SJCRH30 (cell line): ENCODE measurements at places on chromosomes 3 and 15.

DNA sequence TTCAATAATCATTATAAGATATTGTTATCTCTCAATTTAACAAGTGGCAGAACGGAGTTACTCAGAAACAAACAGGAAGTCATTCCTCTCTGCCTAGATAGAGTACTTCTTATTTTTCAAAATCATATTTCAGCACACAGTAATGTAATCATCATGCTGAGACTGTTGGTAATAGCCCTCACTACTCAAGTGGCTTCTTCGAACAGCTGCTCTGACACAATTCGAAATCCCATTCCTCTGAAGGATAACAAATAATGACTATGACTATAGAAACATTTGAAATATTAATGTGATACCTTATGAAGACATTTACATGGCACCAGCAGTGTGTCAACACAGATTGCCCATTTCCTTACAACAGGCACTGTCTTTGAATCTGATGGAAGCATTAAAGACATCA lies 1249.8 kb downstream of the NSUN3 start:
- H3K4me3 ChIP-seq, result no peak overlapping the region
- DNase-seq, result peak; percentile 57
- H3K36me3 ChIP-seq, result no peaks in the 10 kb centered on the region

DNA sequence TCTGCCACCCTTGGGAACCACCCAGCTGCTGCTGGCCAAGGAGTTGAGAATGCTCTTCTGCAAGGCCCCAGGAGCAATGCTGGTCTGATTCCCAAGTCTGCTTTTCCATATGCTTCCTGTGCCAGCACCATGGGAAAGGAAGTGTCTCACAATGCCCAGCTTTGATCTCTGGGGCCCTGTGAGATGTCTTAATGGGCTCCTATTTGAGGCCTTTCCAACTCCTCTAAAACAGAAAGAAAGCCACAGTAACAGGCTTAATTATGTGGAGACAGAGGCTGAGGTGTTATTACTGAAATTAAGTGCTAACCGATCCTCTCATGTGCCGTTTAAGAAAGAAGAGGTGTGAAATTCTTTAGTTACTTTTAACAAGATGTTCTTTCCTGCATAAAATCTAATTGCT lies 4.5 kb downstream of the EOGT start:
- H3K4me1 ChIP-seq, result no peaks in the 10 kb centered on the region
- H3K36me3 ChIP-seq, result no peaks in the 10 kb centered on the region
- no peak for DNase-seq
- H3K4me3 ChIP-seq, result no peak overlapping the region

DNA sequence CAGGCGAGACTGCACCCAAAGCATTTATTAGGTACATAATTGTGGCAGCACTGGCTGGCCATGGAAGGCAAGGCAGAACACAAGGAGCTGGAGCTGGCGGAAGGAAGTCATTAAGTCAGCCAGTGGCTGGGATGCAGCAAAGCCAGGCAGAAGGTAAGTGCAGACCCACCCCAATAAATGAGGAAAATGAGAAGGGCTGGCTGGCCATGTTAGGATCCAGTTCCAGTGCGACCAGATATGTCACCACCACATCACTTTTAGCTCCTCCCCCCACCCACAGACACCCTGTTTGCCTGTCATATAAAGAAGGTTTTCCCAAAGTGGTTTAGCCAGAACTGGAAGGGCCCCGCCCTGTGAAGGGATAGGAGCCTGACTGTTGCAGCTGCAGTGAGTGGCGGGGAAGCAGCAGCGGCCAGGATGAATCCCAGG lies at the start of gene FURIN:
FURIN (plus strand) TSS at position 328 of the 429 bp plus-strand sequence. CDS start 7,153 bp downstream, outside the sequence.
- H3K27ac ChIP-seq, result peak within 1 kb of the TSS; percentile 11
- peaks cover 35% of the 10 kb centered on the region for H3K4me1 ChIP-seq
- no peak for DNase-seq
- no peaks in the 10 kb centered on the region for H3K27me3 ChIP-seq
- H3K36me3 ChIP-seq, result no peaks in the 10 kb centered on the region
- no peak within 1 kb of the TSS for H3K4me3 ChIP-seq

DNA sequence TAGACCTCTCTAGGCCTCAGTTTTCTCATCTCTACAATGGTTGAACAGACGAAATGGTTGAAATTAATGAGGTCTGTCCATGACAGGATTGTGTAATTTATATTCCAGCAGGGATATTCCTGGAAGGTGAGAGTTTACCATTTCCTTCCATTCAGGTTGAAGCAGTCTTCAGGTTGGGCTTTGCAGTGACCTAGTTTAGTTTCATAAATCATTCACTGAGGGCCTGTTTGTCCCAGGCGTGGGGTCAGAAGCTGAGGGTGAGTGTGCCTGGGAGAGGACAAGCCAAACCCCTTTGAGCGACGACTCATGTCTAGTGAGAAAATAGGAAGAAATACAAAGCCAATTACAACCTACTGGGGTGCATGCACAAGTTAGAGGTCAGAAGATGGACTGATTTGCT lies 57.2 kb upstream of the CACNA2D3 start:
- no peak for DNase-seq
- no peaks in the 10 kb centered on the region for H3K36me3 ChIP-seq
- H3K4me1 ChIP-seq, result no peaks in the 10 kb centered on the region
- H3K27ac ChIP-seq, result no peak overlapping the region
- H3K4me3 ChIP-seq, result no peak overlapping the region

DNA sequence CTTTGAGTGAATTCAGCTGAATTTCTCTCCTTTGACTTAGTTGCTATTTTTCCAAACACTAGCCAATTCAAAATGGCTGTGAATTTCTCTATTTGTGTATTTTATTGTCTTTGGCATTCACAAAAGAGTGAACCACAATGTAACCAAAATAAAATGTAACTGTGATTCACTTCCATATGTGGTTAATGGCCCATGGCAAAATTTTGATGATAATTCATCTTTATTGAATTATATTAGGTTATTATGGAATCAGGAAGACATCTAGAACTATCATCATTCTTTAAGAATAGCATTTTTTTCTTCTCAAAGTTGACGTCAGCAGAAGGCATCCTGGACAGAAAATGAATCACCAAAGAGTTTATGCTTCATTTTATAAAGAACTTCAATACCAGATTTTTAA lies 705.3 kb upstream of the NAALADL2 start:
- no peak overlapping the region for H3K27ac ChIP-seq
- DNase-seq, result no peak
- H3K27me3 ChIP-seq, result no peaks in the 10 kb centered on the region
- H3K36me3 ChIP-seq, result no peaks in the 10 kb centered on the region
- H3K4me3 ChIP-seq, result no peak overlapping the region
- no peaks in the 10 kb centered on the region for H3K4me1 ChIP-seq

DNA sequence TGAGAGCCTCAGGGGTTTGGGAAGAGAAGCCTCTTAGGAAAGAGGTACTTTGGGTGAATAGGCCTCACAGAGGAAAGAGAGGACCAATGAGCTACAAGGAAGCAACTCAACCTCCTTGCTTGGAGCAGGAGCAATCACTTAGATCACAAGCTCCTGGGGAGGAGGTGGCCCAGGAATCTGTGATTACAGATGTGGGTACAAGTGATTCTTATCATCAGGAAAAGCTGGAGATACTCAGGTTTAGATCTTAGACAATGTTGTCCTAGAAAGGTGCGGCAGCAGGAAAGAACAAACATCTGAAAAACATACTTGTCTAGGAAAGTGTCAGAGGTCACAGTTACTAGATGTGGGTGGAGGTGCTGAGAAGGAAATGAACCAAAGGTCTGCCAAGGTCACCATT lies 8.2 kb downstream of the PARP16 start:
- H3K27ac ChIP-seq, result no peak overlapping the region
- no peaks in the 10 kb centered on the region for H3K4me1 ChIP-seq
- H3K4me3 ChIP-seq, result no peak overlapping the region
- no peaks in the 10 kb centered on the region for H3K27me3 ChIP-seq
- DNase-seq, result no peak

DNA sequence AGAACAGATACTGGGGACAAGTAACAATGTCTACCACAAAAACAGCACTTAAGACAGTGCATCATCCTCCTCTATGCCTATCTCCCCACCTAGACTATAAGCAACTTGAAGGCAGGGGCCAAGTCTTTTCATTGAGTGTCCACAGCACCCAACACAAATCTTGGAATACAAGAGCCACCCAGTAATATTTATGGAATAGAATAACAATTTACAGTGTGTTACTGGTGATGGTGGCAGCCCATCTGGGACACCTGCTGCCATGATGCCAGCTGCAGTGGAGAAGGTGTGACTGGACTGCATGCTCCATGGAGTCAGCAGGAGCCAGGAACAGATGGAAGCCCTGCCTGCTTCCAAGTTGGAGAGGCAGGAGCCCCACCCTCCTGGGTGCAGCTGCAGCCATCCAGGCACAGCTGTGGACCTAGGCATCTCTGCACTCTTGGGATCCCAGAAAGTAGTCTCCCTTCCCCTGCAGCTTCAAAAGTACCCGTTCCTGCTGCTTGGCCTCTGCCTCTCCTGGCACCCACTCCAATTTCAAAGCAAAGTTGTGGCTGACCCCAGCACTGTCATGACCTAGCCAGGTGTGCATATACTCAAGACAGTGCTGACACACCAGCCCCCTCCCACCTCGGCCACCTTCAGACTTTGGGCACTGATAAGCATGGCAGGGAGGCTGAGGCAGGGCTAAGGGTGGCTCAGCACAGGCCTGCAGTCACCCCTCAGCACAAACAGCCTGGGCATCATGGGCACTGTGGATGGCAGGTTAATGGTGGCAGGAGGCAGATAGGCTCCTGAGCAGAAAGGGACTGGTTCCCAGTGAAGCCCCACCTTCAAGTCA lies 94.5 kb downstream of the TPRA1 start:
- no peaks in the 10 kb centered on the region for H3K27me3 ChIP-seq
- no peak overlapping the region for H3K4me3 ChIP-seq
- no peak for DNase-seq
- no peaks in the 10 kb centered on the region for H3K4me1 ChIP-seq
- H3K27ac ChIP-seq, result no peak overlapping the region

DNA sequence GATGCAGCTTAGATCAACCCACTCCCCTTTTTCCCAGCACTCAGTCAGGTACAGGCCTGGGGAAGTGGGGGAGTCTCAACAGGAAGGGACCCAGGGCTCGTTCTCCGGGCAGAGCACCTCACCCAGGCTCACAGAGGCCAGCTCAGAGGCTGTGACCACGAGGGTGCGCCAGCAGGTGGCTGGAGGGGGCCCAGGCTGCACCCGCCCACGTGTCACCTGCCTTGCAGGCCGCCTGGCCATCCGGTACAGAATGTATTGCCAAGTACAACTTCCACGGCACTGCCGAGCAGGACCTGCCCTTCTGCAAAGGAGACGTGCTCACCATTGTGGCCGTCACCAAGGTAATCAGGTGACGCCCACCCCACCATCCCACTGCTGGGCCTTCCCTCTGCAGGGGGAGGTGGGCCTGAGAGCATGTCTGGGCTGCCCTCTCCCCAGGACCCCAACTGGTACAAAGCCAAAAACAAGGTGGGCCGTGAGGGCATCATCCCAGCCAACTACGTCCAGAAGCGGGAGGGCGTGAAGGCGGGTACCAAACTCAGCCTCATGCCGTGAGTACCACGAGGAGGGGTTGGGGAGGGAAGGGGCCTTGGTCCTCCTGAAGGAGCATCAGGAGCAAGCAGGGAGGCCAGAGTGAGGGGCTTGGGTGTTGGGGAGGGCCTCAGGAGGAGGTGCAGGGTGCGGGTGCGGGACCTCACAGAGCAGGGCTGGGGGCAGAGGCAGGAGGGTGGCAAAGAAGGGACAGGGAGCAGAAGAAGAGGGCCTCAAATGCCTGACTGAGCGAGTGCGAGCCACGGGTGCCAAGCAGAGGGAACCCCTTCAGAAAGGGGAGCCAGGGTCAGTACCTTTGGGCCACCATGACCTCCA lies 14.0 kb upstream of the LMAN1L start:
- no peak overlapping the region for H3K4me3 ChIP-seq
- no peaks in the 10 kb centered on the region for H3K4me1 ChIP-seq
- H3K27ac ChIP-seq, result no peak overlapping the region

DNA sequence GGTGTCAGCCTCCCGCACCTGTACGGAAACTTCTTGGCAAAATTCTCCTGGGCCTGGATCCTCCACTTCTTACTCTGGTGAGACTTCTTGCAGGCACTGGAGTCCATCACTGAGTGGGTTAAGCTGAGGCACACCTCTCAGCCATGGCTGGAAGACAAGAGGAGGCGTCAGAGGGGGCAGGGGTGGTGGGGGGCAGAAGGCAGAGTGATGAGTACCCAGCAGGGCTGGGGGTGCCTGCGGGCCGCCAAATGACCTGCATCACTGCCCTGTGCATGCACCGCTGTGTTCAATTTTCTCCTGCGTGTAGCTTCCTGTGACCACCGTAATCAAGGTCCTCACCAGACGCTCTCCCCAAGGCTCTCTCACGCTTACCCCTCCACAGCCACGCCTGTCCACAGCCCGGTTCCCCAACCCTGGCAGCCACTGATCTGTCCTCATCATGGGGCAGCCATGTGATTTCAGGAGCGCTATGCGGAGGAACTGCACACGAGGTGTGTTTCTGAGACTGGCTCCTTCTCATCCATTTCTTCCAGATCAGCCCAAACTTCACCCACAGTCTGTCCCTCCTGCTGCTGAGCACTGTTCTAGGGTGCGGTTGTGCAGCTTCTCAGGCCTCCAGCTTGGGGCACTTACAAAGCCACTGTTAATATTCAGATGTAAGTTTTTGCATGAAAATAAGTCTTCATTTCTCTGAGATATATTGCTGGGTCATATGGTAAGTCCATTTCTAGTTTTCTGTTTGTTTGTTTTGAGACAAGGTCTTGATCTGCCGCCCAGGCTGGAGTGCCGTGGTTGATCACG lies 5.2 kb downstream of the C3orf22 start:
- H3K36me3 ChIP-seq, result no peaks in the 10 kb centered on the region
- no peaks in the 10 kb centered on the region for H3K4me1 ChIP-seq
- no peak overlapping the region for H3K4me3 ChIP-seq
- DNase-seq, result no peak
- no peak overlapping the region for H3K27ac ChIP-seq

DNA sequence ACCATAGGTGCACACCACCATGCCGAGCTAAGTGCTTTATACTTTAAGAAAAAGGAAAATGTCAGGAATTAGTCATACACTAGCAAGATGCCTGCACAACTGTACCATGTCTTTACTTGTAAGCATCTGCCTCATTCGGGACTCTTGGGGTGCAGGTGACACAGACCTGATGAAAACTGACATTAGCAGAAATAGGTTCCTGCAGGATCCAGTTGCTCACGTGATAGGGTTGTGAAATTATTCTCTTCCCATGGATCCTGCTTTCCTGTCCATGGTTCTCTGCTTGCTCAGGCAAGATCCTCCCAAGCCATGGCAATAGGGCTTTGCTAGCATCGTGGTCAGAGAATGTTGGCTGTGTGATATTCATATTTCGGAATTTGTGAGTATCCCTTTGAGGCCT lies 10.2 kb upstream of the LHFPL4 start:
- H3K36me3 ChIP-seq, result no peaks in the 10 kb centered on the region
- DNase-seq, result no peak
- H3K27ac ChIP-seq, result no peak overlapping the region
- H3K4me3 ChIP-seq, result no peak overlapping the region
- H3K4me1 ChIP-seq, result no peaks in the 10 kb centered on the region

DNA sequence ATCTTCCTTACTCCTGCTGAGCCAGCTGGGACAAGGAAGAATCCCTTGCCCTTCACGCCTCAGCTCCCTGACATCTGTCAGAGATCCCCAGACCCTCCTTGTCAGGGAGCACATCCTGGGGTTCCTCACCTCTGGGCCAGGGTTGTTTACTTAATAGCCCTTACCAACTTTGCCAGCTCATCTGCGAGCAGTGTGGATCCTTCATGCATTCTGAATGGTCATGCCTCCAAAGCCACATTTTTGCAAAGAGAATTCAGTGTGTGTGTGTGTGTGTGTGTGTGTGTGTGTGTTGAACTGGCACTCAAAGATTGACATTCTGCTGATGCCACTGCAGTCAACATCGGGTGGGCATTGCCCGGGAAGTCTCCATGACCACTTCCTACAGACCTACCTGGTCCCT lies 112.6 kb downstream of the SLC49A4 start:
- DNase-seq, result no peak
- no peak overlapping the region for H3K4me3 ChIP-seq
- H3K36me3 ChIP-seq, result no peaks in the 10 kb centered on the region
- H3K27ac ChIP-seq, result no peak overlapping the region
